ENCODE measurements at places on chromosomes 1 and 21.

DNA sequence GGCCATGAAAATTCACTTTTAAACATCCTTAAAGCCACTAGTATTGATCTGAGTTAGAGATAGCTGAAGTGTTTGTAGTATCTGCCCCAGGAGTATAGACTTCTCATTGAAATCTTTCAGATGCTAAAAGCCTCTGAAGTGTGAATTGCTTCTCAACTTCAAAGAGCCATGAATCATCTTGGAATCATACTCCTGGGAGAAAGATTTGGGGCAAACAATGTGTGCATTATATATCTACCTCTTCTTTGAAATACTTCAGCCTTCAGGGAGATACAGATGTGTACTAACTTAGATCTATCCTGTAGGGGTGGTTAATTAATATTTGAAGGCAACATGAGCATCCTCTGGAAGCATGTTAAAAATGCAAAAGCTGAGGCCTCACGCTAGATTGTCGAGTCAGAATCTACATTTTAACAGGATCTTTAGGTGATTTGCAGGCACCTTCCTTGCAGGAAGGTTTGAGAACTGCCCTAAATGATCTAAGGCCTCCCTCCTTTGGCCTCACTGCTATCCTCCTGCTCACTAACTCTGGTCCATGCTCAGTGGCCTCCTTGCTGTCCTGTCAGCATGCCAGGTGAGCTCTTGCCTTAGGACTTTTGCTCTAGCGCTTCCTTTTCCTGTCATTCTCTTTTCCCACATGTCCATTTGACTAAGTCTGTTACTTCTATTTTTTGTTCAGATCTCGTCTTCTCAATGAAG is 6.0 kb upstream of the SCYL3 start:
- no peak for DNase-seq

DNA sequence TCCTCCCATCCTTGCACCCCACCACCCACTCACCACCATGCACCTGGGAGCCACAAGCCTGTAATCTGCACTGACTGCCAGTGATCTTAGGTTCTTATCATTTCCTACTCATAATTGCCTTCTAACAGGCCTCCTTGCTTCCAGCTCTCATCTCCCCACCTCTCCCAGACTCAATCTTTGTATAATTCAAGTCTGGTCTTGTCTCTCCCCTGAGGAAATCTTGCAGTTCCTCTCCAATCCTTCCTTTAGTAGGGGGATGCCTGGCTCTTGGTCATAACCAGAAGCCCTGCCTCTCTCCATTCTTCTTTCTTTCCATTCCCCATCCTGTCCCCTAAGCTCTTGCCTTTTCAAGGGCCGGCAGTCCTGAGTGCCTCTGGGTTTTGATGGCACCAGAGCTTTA is 27.8 kb downstream of the PIGM start:
- DNase-seq: no peak

GRCh38 chr1:155125946-155126555 is 1.6 kb upstream of the EFNA1 start:
- no peak for DNase-seq

DNA sequence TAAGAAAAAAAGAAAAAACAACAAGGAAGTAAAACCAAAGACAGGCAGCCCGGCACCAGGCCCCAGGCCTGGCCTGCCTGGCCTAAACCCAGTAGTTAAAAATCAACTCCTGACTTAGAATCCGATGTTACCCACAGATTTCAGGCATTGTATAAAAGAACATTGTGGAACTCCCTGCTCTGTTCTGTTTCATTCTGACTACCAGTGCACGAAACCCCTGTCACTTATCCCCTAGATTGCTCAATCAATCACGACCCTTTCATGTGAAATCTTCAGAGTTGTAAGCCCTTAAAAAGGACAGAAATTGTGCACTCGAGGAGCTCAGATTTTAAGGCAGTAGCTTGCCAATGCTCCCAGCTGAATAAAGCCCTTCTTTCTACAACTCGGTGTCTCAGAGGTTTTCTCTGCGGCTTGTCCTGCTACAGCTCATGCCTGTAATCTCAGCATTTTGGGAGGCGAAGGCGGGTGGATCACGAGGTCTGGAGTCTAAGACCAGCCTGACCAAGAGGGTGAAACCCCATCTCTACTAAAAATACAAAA is 15.6 kb upstream of the MYOCOS start:
- DNase-seq: no peak

DNA sequence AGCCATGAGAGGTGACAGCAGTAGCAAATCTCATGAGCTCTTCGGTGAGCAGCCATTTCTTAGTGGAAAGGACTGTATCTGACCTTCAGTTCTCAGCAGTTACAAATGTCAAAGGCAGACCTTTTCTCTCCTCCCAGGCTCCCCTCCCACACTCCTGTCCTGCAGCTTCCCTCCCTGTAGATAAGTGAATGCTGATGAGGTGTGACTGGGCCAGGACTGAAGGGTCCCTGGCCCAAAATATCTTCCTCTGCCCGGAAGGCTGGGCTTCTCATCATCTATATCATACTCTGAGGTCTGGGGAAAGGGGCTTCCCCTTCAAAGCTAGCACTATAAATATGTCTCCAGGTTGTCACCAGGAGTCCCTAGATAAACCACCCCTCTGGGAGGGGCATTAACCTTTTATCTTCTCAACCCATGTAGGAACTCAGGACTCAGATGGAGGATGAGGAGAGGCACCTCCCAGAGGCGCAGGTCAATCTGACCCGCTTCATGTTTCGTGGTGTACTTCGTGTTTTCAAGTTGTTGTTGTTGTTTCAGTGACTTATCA is 3.6 kb upstream of the ADAMTSL4 start:
- DNase-seq: no peak

DNA sequence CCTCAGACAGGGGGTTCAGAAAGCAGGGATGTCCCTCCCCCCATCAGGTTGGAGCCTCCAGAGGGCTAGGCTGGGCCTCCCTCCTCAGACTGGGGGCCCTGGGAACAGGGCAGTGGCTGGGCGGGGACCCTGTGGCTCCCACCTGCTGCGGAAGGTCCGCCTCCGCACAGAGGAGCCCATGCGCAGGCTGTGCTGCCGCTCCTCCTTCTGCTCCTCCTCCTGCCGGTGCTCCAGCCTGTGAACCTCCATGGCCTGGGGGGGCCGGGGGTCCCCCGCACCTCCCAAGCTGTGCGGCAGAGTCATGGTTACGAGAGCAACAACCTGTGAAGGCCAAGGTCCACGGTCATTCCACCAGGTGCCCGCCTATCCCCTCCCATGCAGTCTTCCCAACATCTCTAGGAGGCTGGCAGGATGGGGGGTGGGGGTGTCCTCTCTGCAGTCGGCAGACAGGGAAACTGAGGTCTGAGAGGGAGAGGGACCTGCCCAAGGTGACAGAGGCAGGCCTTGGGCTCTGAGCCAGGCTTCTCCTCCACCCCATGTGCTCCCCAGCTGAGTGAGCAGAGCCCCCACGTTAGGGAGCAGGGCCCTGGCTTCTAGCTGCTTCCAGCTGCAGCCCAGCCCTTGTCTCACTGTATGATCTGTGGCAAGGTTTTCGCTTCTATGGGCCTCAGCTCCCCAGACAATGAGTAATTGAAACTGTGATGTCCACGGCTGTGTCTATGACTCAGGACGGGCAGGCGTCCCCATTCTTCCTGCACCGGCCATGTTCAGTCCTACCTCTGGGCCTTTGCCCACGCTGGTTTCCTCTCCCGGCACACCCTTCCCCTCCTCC is 3.4 kb downstream of the MYOM3 start:
- no peak for DNase-seq

DNA sequence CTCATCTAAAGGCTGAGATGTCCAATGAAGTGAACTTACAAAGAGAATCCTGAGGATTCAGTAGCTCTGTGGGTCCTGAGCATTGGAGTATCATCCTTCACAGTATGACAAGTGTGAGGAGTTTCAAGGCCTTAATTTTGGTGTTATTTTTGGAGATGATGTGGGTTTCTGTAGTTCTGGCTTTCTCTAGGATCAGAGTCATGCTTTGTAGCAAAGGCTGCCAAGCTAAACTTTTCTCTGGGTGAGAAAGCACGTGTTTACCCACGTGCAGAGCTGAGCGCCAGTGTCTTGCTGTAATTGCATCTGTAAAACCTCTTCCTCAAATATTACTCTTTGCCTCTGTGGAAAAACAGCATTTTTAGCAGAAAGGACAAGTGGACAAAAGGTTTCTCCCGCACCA is 387.8 kb upstream of the LYPLAL1 start:
- DNase-seq: no peak

DNA sequence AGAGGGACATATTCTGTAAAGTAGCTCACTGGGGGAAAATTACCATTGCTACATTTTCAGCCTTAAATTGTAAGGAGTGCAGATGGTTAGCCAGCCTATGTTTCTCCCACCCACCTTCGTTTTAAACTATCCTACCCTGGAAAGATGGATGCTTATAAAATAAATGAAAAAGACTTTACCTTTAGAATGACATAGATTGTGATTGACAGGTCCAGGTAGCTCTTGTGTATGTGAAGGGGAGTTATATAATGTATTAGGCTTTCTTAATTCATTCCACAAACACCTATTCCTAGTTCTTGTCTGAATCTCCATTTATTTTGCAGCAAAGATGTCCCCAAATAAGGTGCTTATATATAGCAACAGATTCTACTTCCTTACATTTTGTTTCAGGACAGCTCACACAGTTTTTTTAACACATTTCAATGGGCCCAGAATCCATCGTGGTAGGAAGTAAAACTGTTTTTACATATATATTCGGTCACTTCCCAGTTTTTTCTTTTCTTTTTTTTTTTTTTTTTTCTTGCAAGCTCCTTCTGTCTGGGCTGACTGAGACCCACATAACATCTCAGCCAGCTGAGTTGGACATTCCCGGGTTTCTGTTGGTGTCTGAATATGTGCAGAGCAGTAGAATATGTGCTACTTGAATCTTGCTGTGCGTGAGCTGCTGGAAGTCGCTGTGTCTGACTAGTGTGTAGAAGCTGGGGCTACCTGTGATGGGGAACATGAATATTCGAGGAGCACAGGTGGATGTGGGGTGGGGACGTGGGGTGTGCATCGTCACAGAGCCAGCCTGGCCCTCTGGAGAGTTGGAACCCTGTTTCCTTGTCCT is 27.8 kb downstream of the UCK2 start:
- DNase-seq: no peak

- no peak for DNase-seq
These were observed 47.7 kb downstream of the SYCP1 start for GRCh38 chr1:114902343-114902742.

DNA sequence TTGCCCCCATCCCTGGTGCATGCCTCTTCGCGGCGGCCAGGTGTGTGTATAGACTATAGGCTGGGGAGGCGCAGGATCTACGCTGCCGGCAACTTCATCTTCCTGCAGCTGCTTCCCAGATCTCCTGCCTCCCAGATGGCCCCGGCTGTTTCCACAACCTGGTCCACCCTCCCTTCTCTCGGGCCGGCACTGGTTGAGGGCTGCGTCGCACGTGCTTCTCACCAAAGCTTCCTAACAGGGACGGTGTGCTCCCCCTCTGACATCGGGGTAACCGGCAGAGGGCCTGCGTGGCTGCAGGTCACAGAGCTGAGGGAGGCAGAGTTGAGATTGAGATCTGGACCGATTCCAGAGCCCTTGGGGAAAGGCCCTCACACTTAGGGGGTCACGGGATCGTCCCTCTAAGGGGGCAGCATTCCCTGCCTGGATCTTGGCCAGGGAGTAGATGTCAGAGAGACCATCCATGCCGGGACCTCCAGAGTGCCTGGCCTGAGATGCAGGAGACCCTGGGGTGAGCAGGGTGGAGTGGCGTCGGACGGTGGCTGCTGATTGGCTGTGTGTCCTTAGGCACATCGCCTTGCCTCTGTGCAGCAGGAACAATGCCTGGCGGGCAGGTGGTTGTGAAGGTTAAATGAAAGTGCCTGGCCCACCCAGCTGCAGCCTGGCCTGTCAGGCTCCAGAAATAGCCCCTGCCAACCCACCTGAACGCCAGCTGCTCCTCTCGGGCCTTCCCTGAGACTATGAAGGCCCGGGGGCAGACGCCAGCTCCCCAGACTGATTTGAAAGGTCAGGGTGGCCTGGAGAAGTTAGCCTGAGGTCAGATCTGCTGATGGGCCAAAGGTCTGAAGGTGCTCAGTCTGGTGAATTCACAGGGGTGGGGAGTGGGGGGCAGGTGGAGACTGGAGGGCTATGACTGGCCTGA is 6.1 kb upstream of the MASP2 start:
- no peak for DNase-seq

DNA sequence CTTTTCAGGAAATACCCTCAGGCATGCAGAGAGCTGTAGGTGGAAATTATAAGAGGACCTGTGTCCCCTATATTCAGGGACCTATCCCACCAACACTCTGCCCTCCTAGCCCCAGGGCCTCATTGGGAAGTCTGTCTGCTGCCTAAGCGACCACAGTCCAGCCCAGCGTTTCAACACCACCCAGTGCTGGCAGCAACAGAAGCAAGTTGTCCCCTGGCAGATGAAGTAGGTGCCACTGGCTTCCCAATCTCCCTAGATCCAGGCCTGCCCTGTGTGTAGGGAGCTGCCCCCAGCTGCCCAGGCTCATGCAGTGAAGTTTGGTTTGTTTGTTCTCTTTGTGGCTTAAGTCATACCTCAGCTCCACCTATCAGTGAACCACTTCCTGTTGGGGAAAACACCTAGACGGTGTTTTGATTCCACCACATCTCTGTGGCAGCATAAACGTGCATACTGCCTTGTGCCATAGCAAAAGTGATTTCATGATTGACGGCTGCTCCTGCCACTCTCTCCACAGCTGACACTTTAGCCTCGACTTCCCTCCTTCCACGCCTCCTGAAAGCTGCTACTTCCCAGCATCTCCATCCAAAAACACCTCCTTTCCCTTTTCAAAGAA is 8.1 kb upstream of the LEFTY1 start:
- no peak for DNase-seq

DNA sequence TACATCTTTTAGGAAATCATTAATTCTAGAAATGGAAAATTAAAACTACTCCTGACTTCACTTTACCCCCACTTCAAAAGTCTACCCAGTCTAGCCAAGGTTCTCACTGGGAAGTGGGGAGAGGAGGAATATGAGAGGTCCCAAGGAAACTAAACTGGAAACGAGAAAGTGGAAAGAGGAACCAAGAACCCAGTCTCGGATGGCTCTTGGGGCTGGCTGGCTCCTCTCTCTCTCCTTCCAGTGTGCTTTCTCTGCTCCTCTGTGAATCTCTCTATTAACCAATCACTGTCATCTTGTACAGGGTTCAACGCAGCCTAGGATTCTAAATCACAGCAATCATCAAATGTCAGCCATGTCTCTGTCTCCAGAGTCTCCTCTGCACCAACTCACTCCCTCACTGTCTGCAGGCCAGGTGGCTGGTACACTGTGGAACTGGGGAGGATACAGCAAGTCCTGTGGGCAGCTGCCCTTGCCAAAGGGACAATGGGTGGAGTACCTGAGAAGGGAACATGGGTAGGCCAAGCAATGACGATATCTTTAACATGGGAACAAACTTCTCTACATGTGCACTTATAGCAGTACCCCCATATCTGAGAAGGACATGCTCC is 33.7 kb downstream of the GNB1 start:
- DNase-seq: no peak

GRCh38 chr1:40769815-40770214 is 13.8 kb upstream of the KCNQ4 start:
- peak; percentile 21 for DNase-seq

GRCh38 chr1:34262023-34262853 is 85.5 kb downstream of the C1orf94 start:
- no peak for DNase-seq

GRCh38 chr21:44954281-44954771 is 14.5 kb downstream of the SLX9 start:
- no peak for DNase-seq

- DNase-seq: no peak
These were observed 4.7 kb upstream of the CCDC24 start for GRCh38 chr1:43986712-43987111.

All from A673 (cell line).